T-helper 2 cell (primary cell): ENCODE measurements at places on chromosomes 3 and 15.

DNA sequence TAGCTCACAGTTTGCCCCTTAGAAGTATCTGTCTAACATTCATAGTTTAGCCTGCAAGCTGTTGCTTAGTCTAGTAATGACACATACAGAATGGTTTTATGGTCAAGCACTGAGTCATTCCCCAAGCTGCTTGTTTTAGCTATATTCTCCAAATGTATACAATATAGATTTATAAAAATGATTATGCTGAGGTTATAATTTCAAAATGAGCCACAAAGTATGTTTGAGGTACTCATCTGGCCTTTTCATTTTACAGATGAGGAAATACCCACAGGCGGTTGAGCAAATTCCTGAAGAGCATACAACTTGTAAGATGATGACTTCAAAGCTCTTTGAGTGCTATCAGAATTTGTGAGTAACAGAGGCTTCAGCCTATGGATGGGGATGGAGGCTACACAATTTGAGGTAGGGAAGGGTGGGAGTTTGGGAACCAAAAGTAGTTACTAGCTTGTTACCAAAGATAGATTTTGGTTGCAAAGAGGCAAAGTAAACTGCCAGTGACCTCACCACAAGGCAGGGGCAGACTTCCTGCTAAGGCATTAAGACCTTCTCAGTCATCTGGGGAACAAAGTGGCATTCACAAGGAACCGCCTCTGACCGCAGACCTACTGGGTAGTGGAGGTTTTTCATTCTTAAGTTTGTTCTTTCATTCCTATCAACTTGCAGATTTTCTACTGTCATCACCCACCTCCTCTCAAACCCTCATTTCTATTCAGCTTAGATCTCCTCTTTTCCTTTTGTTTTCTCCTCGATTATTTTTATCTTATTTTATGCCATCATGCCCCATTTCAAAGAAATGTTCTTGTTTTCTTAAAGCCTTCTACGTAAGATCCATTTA is 257.2 kb upstream of the NECTIN3 start:
- peak; percentile 3 for DNase-seq

DNA sequence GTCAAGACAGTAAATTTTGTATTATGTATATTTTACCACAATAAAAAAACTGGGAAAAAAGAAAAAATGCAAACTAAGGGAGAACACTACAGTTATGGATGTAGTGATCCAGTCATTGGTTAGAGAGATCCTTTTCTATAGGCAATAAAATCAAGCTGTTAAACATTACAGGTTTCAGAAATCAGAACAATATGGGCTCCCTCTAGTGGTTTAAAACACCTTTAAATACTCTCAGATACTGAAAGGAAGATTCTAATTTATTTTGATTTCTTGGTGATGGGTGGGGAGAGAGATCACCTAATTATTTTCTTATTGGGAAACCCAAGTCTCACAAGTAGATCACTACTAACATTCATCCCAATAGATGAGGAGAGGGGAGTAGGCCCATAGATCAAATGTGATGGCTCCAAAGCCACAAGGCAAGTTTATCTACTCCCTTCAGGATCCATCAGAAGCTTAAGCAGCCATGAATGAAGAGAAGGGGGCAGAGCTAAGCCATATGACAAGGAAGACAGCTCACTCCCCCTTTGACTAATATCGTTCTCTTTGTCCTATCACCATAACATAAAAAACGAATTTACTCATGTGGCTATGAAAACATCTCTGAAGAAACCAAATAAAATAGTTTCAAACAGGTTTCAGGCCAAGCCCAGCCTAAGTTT is 118.6 kb downstream of the ANO10 start:
- peak; percentile 44 for DNase-seq

GRCh38 chr3:174863488-174863887 is 4.4 kb downstream of the NAALADL2 start:
- DNase-seq: no peak

- no peak for DNase-seq
These were observed 12.3 kb upstream of the PDZRN3 start for GRCh38 chr3:73637042-73637441.

GRCh38 chr15:67480741-67481140 is 40.2 kb upstream of the C15orf61 start:
- no peak for DNase-seq

DNA sequence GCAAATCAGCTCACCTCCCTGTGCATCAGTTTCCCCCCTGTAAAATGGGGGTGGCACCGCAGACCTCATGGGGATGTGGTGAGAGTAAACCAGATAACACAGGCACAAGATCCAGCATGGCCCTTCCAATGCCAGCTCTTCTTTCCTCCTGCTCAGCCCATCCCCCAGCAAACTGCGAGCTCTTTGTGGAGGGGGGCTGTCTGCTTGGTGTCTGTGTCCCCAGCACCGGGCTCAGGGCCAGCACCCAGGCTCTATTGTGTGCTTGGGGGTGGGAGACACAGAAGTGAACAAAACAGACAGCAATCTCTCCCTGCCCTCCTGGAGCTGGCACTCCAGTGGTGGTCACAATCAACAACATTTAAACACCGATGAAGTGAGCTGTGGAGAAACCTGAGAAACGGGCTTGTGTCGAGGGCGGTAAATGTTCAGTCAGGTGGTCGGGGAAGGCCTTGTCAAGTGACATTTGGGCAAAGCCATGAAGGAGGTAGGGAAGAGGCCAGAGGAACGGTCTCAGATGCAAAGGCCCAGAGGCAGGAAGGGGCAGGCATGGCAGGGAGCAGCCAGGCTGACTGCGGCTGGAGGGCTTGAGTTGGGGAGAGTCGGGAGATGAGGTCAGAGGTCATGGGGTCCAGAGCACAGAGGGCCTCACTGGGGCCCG is 28.4 kb downstream of the GRIP2 start:
- no peak for DNase-seq

DNA sequence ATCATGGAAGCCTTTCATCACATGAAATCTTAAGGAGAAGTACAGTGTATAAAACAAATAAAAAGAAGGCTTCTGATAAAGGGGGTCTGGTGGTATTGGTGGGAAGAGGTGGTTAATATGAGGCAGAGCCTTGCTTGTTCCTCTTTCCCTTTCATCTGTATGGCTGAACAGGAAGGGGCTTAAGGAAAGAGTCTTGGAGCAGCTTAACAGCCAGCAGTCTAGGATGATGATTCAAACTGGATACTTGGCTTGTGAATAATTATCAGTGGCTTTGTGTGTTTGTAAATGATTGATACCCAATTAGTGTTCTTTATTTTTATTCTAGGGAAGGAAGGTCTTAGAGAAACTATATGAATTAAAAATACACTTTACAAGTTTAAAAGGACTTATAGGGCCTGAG is 29.1 kb upstream of the TCAIM start:
- no peak for DNase-seq

DNA sequence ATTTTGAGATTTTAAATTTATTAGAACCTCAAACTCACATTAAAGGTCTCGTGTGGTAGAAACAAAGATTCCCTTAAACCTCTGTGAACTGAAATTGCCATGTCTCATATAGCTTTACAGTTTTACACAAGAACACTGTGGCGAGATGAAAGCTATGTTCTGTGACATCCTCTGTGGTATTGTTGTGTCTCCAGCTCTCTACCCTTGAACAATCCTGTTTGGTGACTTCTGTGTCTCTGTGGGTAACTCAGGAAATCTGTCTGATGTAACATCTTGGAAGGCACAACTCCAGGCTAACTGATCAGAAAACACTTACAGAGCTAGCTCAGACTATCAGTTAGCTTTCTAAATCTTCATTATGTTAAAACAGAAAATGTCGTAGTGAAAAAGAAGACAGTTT is 318.8 kb upstream of the GBE1 start:
- no peak for DNase-seq

DNA sequence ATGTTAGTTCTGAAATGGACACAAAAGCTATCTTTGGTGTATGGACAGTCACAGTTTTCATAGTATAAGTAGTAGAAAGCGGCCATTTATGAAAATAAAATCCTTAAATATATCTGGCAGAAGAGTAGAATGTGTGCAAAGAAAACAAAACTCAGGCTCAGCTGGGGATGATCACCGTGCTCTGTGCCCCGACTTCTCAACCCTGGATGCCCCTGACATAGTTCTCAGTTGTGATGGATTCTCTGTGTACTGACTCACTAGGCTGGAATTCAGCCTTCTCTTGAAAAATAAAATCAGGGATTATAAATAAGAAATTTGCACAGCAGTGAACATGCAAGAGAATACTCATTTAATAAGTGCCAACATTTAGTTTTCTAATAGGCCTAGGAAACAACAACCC is 925.1 kb upstream of the NR2F2 start:
- DNase-seq: no peak

DNA sequence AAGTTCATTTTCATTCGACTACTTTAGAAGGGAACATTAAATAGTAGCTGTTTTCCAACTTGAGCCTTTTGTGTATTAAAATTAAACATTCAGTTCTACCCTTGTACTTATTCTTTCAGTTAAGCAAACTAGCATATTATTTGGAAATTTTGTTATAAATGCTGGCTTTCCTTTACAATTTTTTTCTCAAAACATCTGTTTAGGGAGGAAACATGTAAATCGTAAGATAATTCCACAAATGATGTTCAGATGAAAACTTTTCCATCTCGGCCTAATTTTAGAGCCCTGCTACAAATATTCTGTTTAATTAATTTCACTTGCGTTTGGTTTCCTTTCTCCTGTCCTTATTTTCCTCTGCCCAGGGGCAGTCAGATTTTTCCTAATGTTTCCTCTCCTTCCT is 476.2 kb upstream of the RGMA start:
- DNase-seq: no peak

DNA sequence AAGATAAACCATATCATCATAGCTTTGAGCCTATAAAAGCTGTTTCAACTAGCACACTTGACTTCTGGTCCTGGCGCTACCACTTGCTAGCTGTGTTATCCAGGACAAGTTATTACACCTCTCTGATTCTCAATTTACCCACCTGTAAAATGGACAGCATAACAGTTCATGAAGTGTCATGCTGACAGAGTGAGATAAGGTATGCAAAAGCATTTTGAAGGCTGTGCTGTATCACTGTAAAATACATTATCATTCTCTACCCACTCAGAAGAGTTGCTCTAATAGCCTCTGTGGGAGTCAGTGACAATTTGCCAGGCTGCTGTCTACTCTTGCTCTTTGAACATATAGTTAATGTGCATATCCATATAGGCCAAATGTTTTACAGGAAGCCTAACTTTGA is 93.0 kb downstream of the SSR3 start:
- DNase-seq: no peak

- DNase-seq: no peak
These were observed 294.8 kb upstream of the EPHA3 start for GRCh38 chr3:88812576-88812975.

DNA sequence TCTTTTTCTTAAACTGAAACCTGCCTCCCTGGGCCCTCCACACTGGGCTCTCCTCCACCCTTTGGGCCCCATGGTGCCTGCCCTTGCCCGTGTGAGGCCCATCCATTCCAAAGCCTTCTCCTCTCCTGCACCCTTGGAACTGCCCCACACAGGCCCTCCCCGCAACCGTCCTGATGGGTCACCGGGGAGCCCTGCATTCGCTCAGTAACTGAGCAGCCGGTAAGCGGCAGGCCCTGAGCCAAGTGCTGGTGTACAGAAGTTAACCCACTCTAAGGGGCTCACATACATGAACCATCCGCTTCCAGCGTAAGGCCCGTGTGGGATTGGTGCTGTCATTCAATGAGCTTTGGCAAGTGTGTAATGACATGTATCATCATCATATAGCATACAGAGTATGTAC is 5.4 kb upstream of the LRRC15 start:
- no peak for DNase-seq

GRCh38 chr3:99586701-99587100 is 51.7 kb upstream of the COL8A1 start:
- DNase-seq: no peak

DNA sequence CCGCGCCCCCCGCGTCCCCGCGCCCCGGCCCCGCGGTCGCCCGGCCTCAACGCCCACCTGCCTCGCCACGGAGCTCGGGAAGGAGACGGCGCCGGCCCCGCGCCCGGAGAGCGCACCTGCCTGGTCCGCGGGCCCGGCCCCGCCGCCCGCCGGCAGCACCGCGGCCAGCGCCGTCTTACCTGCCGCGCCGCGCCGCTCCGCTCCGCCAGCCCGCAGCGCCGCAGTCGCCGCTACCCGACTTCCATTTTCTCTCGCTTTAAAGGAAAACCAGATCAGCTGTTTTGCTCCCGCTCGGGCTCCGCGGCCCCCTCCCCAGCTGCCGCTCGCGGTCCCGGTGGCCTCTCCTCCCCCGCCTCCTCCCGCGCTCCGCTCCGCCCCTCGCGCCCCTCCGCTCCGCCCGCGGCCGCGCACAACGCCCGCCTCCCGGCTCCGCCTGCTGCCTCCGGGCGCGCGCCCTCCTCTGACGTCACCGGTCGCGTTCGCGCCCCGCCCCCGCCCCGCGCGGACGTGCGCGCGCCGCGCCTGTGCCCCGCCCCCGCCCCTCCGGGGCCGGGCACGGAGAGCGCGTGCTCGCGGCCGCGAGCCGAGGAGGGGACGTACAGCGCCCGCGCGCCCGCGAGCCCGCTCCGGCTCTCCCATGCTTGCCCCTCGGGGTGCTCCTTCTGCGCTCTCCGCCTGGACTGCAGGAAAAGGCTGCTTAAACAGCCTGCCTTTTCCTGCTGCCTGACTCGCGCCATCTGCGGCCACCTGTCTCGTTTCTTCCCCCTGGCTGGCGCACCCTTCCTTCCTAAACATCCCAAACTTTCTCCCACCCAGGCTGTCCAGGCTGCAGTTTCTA is 159.8 kb upstream of the CHRNA7 start:
- DNase-seq: peak; percentile 67

- DNase-seq: no peak
These were observed 139.5 kb upstream of the RGMA start for GRCh38 chr15:93228546-93228945.

- no peak for DNase-seq
These were observed 3.7 kb downstream of the MELTF start for GRCh38 chr3:197025736-197026480.

- no peak for DNase-seq
These were observed 33.4 kb downstream of the SH3BP5 start for GRCh38 chr3:15299036-15299435.

GRCh38 chr3:113261626-113262303 is 50.4 kb downstream of the BOC start:
- no peak for DNase-seq

DNA sequence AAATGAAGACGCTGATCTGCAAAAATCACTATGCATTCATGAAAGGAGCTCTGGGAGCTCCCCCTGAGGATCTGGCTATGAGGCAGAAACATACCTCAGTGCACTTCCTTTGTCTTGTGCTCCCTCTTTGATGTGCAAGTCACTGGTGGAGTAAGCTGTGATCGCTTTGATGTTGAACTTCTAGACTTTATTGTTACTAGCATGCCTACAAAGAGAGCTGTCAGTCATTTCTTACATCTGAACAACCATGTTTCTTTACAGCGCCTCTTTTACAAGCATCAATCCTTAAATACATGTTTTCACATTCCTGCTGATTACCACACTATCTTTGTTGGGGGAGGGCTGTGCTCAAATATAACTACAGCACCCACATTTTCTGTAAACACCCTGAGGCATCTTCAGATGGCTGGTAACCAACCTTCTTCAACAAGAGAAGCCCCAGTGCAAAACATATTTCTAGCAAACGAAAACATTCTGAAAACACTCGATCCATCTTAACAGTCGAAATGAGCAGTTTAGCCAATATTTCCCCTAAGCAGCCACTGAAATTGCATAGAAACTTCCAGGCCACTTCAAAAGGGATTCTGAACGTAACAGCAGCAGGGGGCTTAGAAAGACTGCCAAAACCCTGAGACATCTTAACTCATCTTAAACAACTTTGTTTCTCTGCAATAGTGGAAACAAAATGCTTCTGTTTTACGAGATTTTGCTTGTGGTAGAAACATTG is 101.9 kb upstream of the ICE2 start:
- no peak for DNase-seq
